NCI-H1092 (cell line): ENCODE measurements at places on chromosomes 6 and 20.

DNA sequence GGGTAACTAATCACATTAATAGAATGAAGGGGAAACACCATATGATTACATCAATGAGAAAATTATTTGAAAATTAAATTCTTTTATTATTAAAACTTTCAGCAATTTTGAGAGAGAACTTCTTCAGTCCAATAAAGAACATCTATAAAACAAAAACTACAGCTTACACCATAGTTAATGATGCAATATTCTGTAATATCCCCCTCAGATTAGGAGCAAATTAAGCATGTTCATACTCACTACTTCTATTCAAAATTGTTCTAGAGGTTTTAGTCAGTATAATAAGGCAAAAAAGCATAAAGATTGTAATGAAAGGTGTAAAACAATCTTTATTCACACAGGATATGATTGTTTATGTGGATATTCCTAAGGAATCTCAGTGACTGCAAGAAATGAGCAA is 465.4 kb downstream of the CD109 start:
- no peak for DNase-seq

DNA sequence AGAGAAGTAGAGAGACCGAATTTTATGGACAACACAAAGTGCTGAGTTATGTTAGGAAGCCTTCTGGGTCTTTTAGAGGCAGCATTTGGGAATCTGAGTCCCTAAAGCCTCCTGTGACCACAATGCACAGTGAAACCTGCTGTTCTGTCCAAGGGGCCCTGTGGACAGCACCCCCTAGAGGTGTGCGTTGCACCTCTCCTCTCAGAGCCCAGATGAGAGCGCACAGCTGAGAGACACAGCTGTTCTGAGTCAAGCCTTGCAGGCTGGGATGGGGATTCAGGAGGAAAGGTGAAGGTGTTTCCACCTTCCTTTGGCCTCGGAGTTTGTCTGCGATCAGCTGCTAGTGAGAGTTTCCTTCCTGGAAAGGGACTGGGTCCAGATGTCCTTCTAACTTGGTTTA is 13.0 kb downstream of the PCK1 start:
- DNase-seq, result no peak

- DNase-seq, result no peak
Observed at GRCh38 chr6:33851959-33852358, 48.2 kb upstream of the MLN start.

GRCh38 chr20:50098259-50098658 is 14.7 kb downstream of the UBE2V1 start:
- no peak for DNase-seq

GRCh38 chr6:47145212-47145611 is 103.1 kb upstream of the ADGRF1 start:
- no peak for DNase-seq

GRCh38 chr6:16049168-16049567 is 79.7 kb upstream of the MYLIP start:
- no peak for DNase-seq

DNA sequence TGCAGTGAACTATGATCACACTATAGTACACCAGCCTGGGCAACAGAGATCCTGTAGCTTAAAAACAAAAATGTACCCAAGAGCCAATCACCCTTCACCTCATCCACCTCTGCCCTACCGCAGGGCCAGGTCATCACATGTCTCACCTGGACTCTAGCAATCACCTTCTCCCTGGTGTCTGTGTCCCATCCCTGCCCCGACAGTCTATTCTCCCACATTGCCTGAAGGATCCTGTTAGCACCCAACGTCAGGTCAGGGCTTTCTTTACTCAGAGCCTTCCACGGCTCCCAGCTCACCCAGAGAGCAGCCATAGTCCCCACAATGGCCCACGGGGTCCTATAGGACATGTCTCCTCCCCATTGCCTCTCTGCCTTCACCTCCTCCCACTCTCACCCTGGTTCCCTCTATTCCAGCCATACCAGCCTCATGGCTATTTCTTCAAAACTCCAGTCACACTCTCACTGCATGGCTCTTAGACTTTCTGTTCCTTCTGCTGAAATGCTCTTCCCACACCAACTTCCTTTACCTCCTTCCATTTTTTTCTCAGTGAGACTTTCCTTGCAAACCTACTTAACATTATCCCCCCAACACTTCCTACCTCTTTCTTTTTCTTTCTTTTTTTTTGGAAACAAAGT is 22.5 kb upstream of the ARFGEF2 start:
- DNase-seq, result no peak

- peak; percentile 74 for DNase-seq
Observed at GRCh38 chr6:118893064-118893806, 717 bp upstream of the ASF1A start.

- peak; percentile 13 for DNase-seq
Observed at GRCh38 chr6:103872233-103872632, 987.5 kb downstream of the HACE1 start.

- no peak for DNase-seq
Observed at GRCh38 chr6:32439602-32440214, at the start of gene HLA-DRA. Gene HLA-DRA (plus strand): TSS chr6:32439887. CDS start chr6:32439951, 64 bp downstream.

- DNase-seq, result no peak
Observed at GRCh38 chr20:4341804-4342485, 326.6 kb upstream of the RNF24 start.

GRCh38 chr20:60851826-60852704 is 400.0 kb upstream of the CDH4 start:
- peak; percentile 17 for DNase-seq

DNA sequence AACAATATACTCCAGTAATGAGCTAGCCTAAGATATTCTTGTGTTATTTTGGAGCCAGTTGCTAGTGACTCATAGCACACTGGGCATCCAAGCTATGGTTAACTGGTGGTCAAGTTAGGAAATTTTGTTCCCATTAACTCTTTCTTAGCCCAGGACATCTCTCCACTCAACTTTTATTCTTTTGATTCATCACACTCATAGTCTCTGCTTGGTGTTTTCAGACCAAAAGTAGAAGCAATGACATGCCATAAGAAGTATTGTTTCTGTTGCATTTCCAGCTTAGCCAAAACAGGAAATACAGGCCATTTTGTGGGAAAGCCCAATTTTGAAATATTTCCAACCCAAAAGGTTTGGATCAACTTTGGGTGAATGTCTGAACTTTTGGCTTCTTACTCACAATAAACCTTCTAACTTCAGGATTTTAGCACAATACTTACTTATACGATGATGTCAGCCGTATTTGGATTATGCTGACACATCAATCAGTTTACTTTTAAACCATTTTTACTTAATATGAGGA is 31.6 kb upstream of the CCN2 start:
- no peak for DNase-seq
